Stimulated activated CD8-positive, alpha-beta memory T cell treated with anti-CD3 and anti-CD28 coated beads, Interleukin-12 subunit alpha, Interleukin-12 subunit beta, amount 100 ng/mL, for 4 hours (primary cell): ENCODE measurements at places on chromosomes 1 and 21.
A peak's percentile ranks its signal among the peaks of the same experiment; 100 is the strongest.

DNA sequence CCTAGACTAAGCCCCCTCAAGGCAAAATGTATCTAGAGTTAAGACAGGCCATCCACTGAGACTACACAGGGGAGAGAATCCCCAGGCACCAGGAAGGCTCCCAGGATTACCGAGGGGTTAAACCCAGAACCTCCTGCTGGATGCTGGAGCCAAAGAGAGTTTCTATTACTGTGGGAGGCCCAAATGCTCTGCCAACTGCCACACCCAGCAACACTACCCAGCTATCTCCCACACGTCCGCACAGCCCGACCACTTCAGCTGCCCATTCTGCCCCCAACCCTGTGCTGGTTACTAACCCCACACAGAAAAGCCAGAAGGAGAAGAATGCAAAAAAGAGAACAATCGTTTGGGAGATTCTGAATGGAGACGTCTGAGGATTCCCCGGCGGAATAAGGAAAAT lies 63.6 kb downstream of the CD46 start:
- no peak for DNase-seq

GRCh38 chr1:221822591-221822990 lies 80.7 kb upstream of the DUSP10 start:
- no peak for DNase-seq

- DNase-seq: no peak
Measured at GRCh38 chr1:172185996-172186395, 234.5 kb upstream of the C1orf105 start.

- DNase-seq: peak; percentile 20
Measured at GRCh38 chr1:205229399-205229871, 1.7 kb downstream of the TMCC2 start.

- DNase-seq: no peak
Measured at GRCh38 chr1:97108179-97108578, 386.6 kb downstream of the PTBP2 start.

GRCh38 chr1:205950280-205950679 lies 7.0 kb upstream of the SLC26A9 start:
- DNase-seq: no peak

- no peak for DNase-seq
Measured at GRCh38 chr1:241396747-241397681, 40.0 kb upstream of the RGS7 start.

- no peak for DNase-seq
Measured at GRCh38 chr1:63662056-63662836, 69.0 kb downstream of the PGM1 start.

GRCh38 chr1:224732377-224733026 lies 116.4 kb downstream of the CNIH3 start:
- no peak for DNase-seq

GRCh38 chr1:223659711-223660110 lies 5.8 kb downstream of the CAPN8 start:
- no peak for DNase-seq

DNA sequence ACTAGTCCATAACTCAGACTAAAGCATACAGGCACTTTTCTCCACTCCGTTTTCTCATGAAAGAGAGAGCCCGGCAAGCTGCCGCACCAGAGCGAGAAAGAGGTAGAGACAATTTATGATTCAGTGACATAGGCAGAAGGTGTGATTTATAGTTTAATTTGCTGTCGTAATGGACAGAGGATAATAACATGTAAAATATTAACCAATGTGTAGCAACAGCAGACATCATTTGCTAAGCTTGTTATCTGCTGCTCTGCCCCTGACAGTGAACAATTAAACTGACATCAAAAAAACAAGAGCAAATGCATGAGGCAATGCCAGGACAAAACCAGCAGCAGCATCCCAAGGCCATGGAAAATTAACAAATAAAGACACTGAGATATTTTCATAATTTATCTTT lies 214.0 kb downstream of the ATG4C start:
- no peak for DNase-seq

DNA sequence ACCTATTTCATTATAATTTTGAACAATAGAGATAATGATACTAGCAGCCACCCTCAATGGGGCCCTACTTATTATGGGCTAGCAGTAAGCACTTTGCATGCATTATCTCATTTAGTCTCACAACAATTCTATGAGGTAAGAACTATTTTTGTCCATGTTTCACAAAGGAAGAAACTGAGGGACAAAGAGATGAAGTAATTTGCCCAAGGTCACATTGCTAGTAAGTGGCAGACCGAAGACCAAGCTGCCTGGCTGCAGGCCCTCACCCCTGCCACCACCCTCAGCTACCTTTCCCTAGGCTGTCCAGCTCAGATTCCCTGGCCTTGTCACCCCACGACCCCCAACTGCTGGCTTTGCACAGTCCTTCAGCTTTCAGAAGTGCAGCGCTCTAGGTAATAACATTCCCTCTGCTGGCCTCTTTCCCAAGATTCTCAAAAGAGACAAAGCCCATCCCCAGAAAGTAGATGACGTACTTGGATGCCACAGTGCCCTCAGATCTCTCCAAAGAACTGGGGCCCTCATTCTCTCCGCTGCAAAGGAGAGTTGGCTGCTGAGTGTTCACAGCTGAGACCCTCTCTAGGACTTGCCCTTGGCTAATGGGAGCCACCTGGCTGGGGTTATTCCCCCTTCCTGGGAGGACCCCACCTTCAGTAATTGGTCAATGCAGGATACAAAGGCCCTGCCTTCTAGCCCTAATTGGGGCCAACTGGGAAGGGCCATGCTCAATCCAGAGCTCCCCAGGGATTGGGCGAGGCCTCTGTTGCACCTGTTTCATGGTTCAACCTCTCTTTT lies 39.5 kb downstream of the IRF2BP2 start:
- no peak for DNase-seq

- no peak for DNase-seq
Measured at GRCh38 chr1:78145105-78145580, 99.4 kb downstream of the GIPC2 start.

- no peak for DNase-seq
Measured at GRCh38 chr1:44924835-44925464, 61.4 kb downstream of the EIF2B3 start.

- no peak for DNase-seq
Measured at GRCh38 chr1:18397641-18398040, 83.1 kb upstream of the KLHDC7A start.

DNA sequence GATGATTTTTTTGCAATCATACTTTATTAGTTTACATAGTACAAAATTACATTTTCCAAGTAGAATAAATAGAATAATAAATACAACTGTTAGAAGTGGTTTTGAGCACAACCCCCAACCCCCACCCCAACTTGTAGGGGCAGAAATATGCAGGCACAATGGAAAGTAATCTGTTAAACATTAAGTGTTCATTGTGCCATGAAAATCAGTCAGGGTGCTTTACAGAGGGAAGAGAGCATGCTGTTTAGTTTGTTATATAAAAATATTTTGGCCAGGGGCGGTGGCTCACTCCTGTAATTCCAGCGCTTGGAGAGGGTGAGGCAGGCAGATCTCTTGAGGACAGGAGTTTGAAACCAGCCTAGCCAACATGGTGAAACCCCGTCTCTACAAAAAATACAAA lies 2.6 kb downstream of the OR10T2 start:
- DNase-seq: no peak

GRCh38 chr1:58576325-58576726 lies 726 bp downstream of the TACSTD2 start:
- DNase-seq: no peak

GRCh38 chr1:91596474-91596873 lies 95.8 kb downstream of the CDC7 start:
- DNase-seq: no peak

GRCh38 chr1:64549464-64550239 lies 79.7 kb downstream of the CACHD1 start:
- DNase-seq: no peak

- DNase-seq: no peak
Measured at GRCh38 chr21:18041012-18041411, 203.6 kb upstream of the CHODL start.

GRCh38 chr1:116825720-116826438 lies 71.6 kb downstream of the CD2 start:
- no peak for DNase-seq

- DNase-seq: no peak
Measured at GRCh38 chr1:90728502-90729287, 11.6 kb upstream of the BARHL2 start.

- DNase-seq: no peak
Measured at GRCh38 chr21:31671146-31671716, 11.7 kb downstream of the SOD1 start.

GRCh38 chr1:203744075-203744972 lies 20.7 kb upstream of the LAX1 start:
- DNase-seq: no peak

DNA sequence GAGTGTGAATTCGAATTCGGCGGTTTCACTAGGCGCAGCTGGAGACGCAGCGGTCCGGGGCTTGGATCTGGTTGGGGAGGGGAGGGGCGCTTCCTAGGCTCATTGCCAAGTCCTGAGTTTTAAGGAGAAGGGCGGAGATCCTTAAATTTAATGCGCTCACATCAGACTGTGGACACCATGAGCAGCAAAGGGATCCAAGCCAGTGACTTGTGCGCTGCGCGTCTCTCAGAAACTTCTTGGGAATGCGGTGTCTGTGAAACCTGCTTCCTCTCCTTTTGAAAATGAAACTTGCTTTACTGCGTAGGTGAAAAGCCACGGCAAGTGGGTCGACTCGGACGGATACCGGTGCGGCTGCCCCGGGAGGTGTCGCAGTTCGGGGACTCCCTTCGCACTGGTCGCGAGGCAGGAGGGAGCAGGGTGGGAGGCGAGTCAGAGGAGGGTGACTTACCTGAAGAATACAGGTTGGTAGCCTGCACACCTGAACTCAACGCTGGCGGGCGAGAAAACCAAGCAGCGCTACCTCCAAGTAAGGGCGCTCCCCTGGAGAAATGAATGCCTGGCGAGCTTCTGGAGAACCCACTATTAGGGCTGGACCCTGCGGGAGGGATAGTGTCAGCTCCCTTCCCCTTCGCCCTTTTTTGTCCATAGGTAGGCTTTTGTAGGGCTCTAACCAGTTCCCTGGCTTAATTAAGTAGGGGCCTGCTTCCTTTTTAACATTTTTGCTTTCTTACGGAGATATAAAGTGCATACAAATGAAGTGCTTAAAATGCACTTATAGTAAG lies 992 bp downstream of the TENT5C start:
- peak; percentile 38 for DNase-seq

DNA sequence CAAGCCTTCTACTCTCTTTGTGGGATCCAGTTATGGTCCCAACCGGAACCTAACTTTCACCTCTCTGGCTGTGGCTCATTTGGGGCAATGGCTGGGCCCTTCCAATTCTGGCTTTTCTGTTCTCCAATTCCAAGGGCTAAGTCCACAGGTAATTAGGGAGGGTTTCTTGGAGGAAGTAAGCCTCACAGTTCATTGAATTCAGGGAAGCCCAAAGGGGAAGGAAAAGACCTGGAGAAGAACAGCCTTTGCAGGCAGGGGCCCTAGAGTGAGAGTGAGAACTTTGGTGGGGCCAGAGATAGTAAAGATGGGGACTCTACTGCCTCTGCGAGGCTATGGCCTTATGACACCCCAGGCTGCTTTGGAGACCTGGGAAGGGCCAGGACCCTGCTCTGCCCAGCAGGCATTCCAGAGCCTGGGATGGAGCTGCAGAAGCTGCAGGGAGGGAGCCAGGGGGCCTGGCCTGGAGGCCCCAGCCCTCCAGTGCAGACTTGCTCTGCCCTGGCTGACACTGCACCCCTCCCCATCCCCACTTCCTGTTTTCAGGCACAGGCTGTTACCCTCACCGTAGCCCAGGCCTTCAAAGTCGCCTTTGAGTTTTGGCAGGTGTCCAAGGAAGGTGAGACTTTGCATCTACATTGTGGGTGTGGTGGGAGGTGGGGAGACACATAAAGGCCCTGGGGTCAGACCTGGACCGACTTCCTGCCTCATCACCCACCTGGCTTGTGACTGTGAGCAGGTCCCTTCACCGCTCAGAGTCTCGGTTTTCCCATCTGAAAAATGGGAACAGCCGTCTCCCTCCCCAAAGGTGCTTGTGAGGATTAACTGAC lies 18.9 kb downstream of the LDLRAP1 start:
- DNase-seq: peak; percentile 44

DNA sequence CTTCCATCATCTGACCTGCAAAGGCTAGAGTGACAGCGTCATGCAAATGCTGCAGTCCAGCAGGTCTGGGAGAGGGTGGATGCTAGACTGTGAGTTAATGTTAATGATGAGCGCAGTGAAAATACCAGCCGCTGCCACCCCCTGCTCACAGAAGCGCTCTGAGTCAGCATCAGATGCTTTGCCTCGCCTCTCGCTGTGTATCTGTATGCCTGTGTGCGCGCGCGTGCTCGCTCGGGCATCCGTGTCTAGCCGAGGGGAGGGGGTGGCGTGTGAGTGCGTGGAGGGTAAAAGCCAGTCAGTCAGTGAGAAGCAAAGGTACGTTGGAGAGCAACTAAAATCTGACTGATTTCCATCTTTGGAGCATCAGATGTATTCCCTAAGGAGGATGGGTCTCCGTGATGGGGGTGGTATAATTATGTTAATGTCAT lies 858.7 kb downstream of the USP25 start:
- no peak for DNase-seq

DNA sequence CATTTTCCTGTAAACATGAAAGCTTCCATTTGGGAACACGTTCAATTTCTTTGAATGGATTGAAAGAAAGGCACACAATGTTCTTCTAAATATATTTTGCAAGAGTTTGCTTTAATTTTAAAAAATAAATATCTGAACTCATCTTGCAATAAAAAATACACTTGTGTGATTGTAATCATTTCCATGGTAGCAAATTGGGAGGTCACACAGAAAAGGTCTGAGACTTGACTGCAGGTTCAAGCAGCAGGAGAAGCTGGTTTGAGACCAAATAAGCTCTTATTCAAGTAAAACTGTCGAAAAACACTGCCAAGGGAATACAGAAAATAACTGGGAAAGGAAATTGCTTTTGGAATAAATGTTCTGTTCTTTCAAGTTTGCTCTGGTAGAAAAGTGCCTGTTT lies 498.9 kb downstream of the ADGRL2 start:
- DNase-seq: no peak

- DNase-seq: no peak
Measured at GRCh38 chr1:204405988-204406387, 5.6 kb downstream of the PPP1R15B start.

GRCh38 chr1:209484429-209484828 lies 99.1 kb upstream of the CAMK1G start:
- no peak for DNase-seq
